ENCODE measurements at places on chromosomes 13 and 19. TPM values are rescaled to one million over a fixed set of nuclear protein-coding genes. Genes with fewer than 3 reads are reported as not detected.

The ATXN8OS gene
- not detected for total RNA-seq

The ZNF865 gene
- 13.6 TPM for total RNA-seq

The TICAM1 gene
- 13.1 TPM for total RNA-seq

The FCHO1 gene
- total RNA-seq: 4.8 TPM

The DPY19L3 gene
- total RNA-seq: 43.1 TPM

The ZNF320 gene
- total RNA-seq: 51.1 TPM

The SRRM5 gene
- 1.0 TPM for total RNA-seq

The SIGLEC7 gene
- 2.4 TPM for total RNA-seq

The TMEM255B gene
- total RNA-seq: 20.6 TPM

The OR10H1 gene
- total RNA-seq: 0.60 TPM

The SBK3 gene
- 0.39 TPM for total RNA-seq

The SNRPA gene
- total RNA-seq: 74.0 TPM

The NPAS1 gene
- total RNA-seq: not detected

The LMTK3 gene
- total RNA-seq: 5.1 TPM

The RASA3 gene
- total RNA-seq: 22.4 TPM

The POLD1 gene
- total RNA-seq: 17.0 TPM

The CCL25 gene
- not detected for total RNA-seq

The ZNF728 gene
- 2.9 TPM for total RNA-seq

The ELSPBP1 gene
- total RNA-seq: not detected

The PRR12 gene
- total RNA-seq: 40.6 TPM

The RDH8 gene
- total RNA-seq: not detected

The NKPD1 gene
- 0.60 TPM for total RNA-seq

The ZNF439 gene
- total RNA-seq: 25.3 TPM

The STOML3 gene
- total RNA-seq: not detected

The PRSS57 gene
- not detected for total RNA-seq

The GRAMD1A gene
- total RNA-seq: 71.3 TPM

The DCT gene
- total RNA-seq: 0.42 TPM

The ATP8B3 gene
- total RNA-seq: 1.3 TPM

The SKA3 gene
- 0.60 TPM for total RNA-seq

The TDRD3 gene
- 46.8 TPM for total RNA-seq

The GPR108 gene
- total RNA-seq: 74.0 TPM

The GNG7 gene
- 6.2 TPM for total RNA-seq

The DENND1C gene
- 3.1 TPM for total RNA-seq

The JAK3 gene
- 16.8 TPM for total RNA-seq

The CCDC8 gene
- 10.7 TPM for total RNA-seq

The ZNF573 gene
- total RNA-seq: 15.7 TPM

The TLE5 gene
- total RNA-seq: 623 TPM

The MEF2B gene
- 4.4 TPM for total RNA-seq

The CEACAM21 gene
- total RNA-seq: 3.6 TPM

The FBXO27 gene
- total RNA-seq: 48.0 TPM

The IZUMO2 gene
- total RNA-seq: not detected

The CD22 gene
- 4.2 TPM for total RNA-seq

The RASAL3 gene
- total RNA-seq: 3.9 TPM

The SUPT20H gene
- 100.0 TPM for total RNA-seq

The SIGLEC9 gene
- 3.2 TPM for total RNA-seq
